ENCODE measurements at places on chromosomes 11 and 22.

DNA sequence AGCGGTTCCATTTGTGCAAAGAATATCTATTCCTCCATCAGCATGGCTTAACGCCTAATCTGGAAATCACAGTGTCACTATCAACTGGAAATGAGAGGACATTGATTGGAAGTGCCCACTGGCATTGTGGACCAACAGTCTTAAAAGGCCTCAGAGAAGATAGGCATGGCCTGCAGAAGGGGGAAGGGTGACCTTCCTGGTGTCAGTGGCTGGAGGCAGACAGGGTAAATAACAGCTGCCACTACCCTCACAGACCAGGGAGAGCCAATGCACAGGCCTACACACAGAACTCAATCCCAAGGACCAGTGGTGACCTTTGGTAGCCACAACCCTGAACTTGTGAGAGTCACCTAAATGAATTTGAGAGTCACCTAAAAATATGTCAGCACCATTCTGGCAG is 36.0 kb downstream of the DDIAS start:
- no peak for DNase-seq

- DNase-seq = no peak
Measured at GRCh38 chr11:73652046-73652730, 5.8 kb downstream of the PLEKHB1 start.

GRCh38 chr11:70788248-70789022 is 390.1 kb downstream of the CTTN start:
- peak; percentile 59 for DNase-seq

GRCh38 chr11:100550912-100551632 is 136.0 kb upstream of the ARHGAP42 start:
- DNase-seq = no peak

GRCh38 chr11:47503227-47503626 is 49.7 kb downstream of the CELF1 start:
- no peak for DNase-seq

GRCh38 chr11:111833524-111833923 is 37.9 kb downstream of the ALG9 start:
- DNase-seq = no peak

DNA sequence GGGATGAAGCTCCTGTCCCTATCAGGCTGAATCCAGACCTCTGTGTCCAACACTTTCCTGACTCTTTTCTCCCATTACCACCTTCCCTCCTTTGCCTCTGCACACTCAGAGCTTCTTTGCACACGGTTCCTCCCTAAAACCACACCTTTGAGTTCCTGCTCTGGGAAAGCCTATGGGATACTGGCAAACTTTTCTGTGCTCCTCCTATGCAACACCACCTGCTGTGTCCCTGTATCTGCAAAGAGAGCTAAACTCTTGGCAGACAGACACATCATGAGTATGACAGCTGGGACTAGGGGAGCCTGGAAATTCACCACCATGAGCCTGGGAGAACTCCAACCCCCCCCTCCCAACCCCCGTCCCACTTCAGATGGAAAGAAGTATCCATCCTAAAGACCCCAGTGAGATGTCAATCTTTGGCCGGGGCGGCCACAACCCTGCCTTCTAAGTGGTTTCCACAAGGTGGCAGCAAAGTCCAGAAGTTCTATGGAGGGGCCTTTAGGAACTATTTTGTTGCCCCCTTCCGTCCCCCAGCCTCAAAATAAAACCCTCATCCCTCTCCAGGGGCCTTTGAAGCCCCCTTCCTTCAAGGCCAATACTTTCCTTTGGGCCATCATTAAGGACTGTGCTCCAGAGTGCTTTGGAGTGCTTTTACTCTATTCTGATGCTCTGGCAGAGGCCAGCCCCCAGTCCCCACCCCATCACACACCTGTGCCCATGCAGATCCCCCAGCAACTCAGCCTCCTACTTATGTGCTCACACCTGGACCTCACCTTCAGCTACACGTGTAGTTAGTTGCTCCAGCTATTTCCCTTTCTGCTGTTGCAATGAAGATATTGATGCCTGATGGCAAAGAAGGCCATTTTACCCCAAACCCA is 19.4 kb downstream of the HTR3A start:
- DNase-seq = no peak

DNA sequence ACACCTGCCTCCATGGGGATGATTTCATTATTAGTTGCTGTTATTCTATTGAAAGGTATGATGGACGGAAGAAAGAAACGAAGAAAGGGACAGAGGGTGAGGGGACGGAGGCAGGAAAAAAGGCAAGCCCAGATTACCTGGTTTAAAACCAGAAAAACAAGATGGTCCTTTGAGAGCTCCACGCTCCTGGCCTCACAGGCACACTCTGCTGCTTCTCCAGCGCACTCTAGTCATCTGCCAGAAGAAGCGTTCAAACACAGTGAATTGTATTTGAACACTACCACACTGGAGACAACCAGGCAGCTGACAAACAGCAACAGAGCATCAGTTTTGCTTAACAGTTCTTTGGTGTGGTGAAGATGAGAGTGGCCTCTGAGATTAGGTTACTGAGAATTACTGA is 216.9 kb downstream of the CADM1 start:
- no peak for DNase-seq

DNA sequence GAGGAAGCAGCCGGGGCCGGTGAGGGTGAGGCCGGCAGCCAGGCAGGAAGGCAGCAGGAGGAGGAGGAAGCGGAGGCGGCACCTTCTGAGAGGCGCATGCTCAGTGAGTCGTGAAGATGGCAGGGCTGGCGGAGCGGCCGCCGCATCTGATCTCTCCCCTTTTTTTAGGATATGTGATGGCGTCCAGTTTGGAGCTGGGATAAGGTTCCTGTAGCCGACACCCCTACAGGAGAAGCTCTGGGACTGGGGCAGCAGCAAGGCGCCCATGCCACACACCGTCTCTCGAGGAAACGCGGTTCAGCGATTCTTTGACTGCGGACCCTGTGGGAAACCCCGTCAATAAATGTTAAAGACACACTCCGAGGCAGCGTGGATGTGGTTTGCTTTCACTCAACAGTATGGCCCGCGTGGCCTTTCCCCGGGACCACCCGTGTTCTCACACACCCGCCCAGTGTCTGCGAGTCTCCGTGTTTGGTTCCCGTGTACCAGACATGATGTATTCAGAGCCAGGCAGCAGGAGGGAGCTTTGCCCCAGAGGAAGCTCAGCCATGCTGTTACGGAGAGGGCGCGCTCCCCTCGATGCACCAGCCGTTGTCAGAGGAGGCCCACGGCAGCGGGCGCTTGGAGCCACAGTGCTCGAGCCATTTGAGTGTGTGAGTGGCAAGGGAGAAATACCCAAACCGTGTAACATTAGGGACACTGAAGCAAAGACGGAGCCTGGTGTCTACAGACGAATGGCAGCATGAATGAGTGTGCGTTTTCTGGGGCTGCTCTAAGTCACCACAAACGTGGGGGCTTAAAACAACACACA is 27.7 kb upstream of the PARVB start:
- DNase-seq = no peak

- no peak for DNase-seq
Measured at GRCh38 chr11:78312712-78313111, 104.9 kb downstream of the GAB2 start.

DNA sequence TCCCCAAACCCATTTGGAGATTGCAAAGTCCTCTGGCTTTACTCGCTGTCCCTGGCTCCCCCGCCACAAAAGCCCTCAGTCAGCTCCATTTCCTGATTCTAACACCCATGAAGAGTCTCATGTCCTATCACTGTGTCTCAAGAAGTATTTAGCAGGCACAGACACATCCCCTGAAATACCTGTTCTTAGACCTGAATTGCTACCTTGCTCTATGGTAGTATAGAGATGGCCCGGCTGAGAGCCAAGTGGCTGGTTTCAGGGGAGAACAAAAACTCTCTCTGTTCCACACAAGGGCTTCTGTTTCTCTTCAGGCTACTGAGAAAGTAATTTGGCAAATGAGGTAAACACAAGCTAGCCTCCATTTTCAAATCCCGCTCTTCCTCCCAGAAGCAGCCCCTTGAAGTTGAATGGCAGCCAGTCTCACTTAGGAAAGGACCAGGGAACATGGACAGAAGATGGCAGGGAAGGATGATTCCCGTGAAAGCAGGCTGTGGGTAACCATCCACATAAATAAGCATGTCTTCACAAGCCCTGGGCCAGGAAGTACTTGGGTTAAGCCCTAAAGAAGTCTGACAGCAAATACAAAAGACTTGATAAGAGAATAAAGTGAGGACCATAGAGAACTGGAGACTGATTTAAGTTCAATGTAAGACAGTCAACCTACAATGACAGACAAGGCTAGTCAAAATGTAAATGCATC is 137.8 kb downstream of the C11orf58 start:
- no peak for DNase-seq

DNA sequence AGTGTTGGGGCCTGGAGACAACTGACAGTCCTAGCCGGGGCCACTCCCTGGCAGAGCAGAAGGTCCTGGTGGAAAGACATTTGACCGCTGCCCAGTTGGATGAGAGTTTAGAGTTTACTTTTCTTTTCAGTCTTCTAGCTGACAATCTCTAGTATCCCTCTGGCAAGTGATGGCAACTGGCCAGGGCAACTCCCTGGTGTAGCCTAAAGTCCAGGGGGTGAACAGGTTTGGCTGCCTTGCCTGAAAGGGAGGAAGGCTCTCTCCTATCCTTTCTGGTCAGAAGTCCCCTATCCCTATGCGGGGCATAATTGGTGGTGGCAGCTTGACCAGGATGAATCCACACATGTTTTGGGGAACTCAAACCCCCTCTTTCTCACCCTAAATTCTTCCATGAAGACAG is 16.8 kb upstream of the MSANTD2 start:
- no peak for DNase-seq

DNA sequence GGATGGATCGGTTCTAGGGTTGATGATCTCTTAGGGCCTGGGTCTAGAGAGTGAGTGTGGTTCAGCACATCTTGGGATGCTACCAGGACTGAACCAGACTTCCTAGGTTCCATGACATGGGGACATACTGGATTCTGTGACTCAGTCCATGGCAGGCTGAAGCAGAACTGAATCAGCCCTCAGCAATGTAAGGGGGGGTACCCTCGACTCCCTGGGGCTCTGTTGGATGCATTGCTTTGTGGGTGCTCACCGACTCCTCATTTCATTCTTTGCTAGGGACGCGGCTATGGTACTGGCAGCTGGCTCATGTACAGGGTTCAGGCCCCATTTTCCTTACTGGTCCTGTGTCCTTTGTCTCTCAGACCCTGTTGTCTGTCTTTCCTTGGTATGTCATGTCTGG is 733 bp upstream of the GRAMD1B start:
- DNase-seq = no peak

DNA sequence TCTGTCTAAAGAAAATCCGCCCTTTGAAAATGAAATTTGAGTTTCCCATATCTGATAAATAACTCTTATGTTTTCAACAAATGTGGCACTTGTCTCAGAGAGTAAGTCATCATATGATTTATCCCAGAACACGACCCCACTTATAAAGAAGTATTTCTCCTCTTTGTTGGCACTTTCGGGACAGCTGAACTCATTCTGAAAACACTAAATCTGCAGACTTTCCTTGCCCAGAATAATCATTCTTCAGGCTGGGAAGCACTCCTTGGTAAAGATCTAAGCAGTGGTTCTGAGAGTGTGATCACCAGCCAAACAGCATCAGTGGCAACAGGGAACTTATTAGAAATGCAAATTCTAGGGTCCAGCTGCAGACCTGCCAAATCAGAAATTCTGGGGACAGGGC is 532.2 kb upstream of the API5 start:
- DNase-seq = no peak

GRCh38 chr11:12007230-12007593 is 1.2 kb downstream of the DKK3 start:
- no peak for DNase-seq

DNA sequence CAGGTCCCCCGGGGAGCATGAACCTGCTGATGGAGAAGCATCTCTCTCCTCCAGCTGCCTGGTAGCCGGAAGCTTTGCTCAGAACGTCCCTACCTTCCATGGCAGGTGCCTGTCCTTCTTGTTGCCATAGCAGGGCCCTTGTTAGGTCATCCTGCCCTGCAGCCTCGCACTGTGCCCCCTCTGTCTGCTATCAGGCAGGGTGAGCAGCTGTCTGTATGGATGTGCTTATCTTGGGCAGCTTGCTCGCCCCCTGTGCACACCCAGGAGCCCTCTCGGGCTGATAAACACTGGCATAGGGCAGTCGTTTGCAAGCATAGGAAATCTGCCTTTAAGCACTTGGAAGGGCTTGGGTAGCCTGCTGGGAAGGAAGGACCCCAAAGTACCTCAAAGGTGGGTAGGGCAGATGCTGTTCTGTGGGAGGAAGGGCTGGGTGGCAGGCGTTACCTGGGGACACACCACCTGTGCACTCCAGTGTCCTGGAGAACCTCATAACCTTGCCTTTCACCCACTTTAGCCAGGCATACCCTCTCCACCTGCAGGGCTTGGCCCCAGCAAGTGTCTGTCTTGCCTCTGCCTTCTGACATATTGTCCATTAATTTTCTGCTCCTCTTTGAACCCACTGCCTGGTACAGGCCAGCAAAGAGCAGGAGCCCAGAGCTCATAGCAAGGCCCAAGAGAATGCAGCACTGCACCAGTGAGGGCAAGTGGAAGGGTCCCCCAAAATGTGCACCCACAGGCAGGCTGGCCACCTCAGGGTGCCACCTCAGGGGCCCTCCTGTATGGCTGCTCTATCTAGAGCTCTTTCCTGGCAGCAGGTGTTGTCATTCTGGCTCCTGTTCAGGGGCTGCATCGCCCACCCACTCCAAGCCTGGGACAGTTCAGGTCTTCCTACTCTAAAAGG is 8.0 kb upstream of the COMT start:
- no peak for DNase-seq

DNA sequence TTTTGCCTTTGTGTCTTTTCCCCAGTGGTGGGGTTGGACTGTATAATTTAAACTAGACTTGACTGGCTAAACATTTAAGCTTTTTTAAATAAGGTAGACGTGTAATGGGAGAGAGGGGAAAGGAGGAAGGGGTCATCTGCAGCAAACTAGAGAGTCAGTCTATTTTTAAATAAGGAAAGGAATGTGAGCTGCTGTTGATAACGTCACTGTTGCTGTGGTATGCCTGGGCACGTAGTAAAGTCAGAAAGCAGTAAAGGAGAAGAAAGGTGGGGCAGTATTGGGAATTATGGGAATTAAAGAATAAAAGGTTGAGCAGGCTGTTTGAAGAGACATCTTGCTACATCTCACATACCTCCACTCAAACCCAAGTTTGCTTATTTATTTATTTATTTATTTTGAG is 80.4 kb upstream of the FSHB start:
- no peak for DNase-seq

DNA sequence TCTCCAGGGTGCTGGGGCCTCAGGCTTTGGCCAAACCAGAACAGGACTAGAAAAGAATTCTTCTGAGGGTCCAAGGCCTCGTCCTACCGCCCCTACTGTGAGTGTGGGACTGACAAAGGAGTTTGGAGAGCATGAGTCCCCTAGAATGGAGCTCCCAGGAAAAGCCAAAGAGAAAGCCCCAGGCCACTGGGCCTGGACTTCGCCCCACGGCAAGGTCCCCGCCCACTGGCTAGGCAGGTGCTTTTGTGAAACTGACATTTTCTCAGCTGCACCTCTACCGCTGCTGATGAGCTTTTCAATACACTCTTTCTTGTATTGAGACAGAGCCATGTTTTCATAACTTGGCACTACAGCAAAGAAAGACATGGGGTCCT is 9.7 kb upstream of the FGF3 start:
- no peak for DNase-seq

- DNase-seq = no peak
Measured at GRCh38 chr11:77217156-77217555, 84.3 kb downstream of the GDPD4 start.

GRCh38 chr11:134412203-134413042 is at the start of gene B3GAT1:
B3GAT1 (minus strand) TSS chr11:134412242; CDS start chr11:134387659, 24,583 bp downstream.
- no peak for DNase-seq

Data from RCC 7860 (cell line).